Fibroblast of skin of back (primary cell): ENCODE measurements at places on chromosomes 11 and 22.

- DNase-seq = peak; percentile 69
Measured at GRCh38 chr11:74696939-74697675, 34.1 kb downstream of the CHRDL2 start.

GRCh38 chr22:46684706-46685105 lies 53.3 kb downstream of the CERK start:
- DNase-seq = no peak

- DNase-seq = no peak
Measured at GRCh38 chr22:49582181-49582580, 245.5 kb downstream of the BRD1 start.

DNA sequence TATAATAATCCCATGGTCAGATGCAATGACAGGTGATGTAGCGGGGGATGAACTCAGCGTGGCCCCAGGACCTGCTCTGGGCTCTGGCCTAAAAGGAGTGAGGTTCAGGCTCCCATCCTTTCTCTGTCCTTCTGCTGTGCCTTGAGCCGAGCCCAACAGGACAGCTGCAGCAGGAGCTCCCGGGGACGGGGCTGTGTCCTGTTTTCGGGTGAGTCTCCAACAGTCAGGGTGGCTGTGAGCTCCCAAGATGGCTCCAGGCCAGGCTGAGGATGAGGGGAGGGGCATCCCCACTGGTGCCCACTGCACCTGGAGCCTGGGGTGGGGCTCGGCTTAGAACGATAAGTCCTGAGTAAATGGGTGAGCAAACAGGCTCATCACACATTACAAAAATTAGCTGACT lies 1385.0 kb downstream of the BRD1 start:
- no peak for DNase-seq

- no peak for DNase-seq
Measured at GRCh38 chr22:39294571-39295468, 24.6 kb downstream of the RPL3 start.

GRCh38 chr11:1232021-1232882 lies 9.4 kb downstream of the MUC5B start:
- no peak for DNase-seq

DNA sequence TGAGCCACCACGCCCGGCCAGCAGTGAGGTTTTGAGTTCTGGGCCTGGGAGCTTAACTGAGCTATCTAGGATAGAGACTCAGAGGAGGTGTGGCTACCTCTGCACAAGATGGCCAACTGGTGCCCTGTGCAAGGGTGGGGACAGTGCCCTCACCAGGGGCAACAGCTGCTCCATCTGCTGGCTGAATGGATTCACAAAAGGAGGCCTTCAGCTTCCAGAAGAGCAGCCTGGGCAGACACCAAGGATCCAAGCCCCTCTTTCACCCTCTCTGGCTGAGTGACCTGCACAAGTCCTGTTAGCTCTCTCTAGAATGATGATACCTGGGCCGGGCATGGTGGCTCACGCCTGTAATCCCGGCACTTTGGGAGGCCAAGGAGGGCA lies 33.5 kb upstream of the BAIAP2L2 start:
- no peak for DNase-seq

GRCh38 chr11:102234779-102235439 lies 82.4 kb upstream of the BIRC3 start:
- peak; percentile 57 for DNase-seq

- DNase-seq = no peak
Measured at GRCh38 chr22:28938286-28938833, 55.0 kb downstream of the ZNRF3 start.

- DNase-seq = peak; percentile 55
Measured at GRCh38 chr22:28855355-28856094, 27.8 kb upstream of the ZNRF3 start.

- no peak for DNase-seq
Measured at GRCh38 chr11:79404325-79404724, 36.5 kb downstream of the TENM4 start.

DNA sequence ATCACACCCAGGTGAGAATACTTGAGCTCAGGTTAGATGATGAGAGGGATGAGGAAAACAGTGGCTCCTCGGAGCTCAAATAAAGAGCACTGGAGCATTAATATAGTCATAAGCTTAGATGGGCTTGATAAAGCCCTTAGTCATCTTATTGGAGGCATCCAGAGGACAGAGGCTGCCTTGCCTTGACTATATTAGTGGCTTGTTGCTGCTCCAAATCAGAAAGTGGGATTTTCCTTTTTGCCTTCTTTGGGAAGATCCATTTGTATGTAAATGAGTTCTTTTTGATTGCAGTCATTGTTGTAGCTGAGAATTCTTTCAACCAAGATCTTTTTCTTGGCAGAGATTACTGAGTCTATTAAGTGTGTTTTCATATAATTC lies 18.9 kb downstream of the ADM start:
- DNase-seq = peak; percentile 58

DNA sequence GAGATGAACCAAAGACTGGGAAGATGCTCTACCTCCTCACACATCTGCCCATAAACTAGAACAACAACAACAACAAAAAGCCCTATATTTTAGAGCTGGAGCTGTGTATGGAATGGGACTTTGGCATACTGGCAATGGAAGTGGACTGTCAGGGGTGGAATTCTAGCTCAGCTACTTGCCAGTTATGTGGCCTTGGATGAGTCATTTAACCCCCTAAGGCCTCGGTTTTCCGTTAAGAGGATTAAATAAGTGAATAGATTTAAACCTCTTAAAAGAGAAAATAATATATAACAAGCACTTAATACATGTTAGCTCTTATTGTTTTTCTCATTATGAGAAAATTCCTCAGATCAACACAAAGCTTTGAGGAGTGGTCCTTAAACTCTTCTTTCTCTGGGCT lies 195.0 kb downstream of the KIF18A start:
- peak; percentile 50 for DNase-seq

GRCh38 chr11:3191586-3192324 lies 26.6 kb upstream of the OSBPL5 start:
- no peak for DNase-seq

- DNase-seq = no peak
Measured at GRCh38 chr11:15286465-15286864, 171.7 kb downstream of the INSC start.

DNA sequence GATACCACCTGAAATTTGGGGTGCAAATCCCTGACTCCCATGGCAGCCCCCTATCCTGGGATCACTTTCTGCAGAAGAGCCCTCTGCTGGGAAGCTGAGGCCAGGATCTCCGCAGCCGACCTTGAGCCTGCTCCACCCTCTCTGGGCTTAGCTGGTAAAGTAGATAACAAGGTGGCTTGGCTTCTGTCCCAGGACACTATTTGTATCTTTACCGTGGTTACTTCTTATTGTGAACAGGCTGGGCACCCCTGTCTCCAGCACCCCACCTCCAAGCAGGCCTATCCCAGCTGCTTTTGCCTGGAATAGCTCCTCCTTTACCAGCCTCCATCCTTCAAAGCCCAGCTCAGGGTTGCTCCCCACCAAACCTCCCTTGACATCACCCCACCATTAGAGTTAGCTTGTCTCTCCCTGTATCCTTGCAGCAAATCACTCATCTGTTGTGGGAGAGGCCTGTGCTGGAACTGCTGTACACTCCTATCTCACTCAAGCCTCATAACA lies 35.2 kb upstream of the P2RY2 start:
- no peak for DNase-seq
